ENCODE measurements at places on chromosomes 3 and 15.

DNA sequence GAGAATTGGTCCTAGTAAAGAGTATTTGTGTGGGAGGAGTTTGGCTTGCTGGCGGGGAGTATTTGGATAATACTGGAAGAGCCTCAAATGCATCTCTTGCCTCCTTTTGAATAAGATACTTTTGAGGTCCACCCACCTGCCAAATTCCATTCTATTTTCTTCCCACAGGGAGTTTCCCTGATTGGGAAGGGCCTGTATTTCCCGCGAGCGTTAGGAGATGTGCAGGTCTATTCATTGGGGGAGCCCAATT is 406 bp upstream of the RASA2 start:
- no peak for DNase-seq

DNA sequence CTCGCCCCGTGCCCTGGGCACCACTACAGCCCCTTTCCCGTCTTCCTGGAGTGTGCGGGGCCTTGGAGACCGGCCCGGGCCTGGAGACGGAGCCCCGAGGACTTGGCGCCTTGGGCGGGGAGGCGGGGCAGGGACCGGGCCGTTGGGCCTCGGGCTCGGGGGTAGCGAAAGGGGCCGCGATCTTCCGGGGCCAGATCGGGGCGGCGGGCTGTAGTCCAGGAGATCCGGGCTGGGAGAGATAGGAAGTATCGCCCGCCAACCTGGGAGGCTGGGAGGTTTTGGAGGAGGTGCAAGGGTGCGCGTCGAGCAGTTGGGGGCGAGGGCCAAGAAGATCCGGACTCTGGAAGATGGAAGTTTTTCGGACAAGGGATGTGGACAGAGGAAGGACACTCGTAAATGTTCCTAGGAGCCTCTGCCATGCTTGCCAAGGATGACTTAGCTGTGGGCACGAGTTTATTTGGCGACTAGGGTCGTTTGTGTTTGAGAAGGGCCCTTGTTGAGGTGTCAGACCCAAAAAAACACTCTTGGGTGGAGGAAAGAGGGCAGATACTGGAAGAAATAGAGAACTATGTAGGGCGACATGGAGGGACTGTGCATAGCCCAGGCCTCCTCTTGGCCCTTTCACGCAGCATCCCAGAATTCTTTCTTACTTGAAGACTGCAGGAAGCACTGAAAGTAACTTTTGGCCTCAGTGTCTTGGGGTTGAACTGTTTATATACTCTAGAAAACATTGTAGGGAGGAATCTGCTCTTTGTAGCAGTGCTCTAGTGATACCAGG is 712 bp downstream of the RTF1 start:
- peak; percentile 33 for DNase-seq

- no peak for DNase-seq
These were observed 6.0 kb downstream of the PHLDB2 start for GRCh38 chr3:111864821-111865656.

DNA sequence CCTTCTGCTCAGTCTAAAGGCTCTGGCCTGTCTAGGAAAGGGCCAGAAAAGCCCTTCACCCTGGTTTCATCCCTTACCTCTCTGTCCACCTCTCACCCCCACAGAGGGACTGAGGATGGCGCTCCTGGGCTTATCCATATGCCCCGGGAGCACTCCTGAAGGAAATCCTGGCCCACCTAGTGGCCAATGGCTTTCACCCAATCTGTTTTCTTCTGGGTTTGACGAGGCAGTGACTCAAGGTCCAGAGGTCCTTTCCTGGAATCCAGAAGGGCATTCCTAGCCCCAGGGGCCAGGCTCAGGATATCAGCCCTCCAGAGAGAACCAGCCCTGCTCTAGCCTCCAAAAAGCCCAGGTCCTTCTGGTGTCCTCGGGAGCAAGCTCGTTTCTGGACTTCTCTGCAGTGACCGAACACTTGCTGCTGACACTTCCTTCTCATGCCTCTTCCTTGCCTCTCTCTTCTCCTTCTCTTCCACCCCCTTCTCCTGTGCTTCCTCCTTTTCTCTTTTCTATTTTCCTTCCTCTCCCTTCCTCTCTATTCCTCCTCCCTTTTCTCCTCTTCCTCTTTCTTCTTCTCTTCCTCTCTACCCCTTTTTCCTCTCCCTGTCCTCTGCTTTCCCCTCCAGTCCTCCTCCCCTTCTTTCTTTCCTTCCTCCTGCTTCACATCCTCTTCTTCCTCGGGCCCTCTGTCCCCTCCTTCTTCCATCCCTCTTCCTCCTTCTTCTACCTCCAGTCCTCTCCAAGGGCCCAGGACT is 59.6 kb downstream of the RHCG start:
- DNase-seq = no peak

All from CMK (cell line).